Stimulated activated CD8-positive, alpha-beta memory T cell treated with anti-CD3 and anti-CD28 coated beads, Interleukin-12 subunit alpha, Interleukin-12 subunit beta, amount 100 ng/mL, for 4 hours (primary cell): ENCODE measurements at places on chromosomes 6 and 20.

- no peak for DNase-seq
Measured at GRCh38 chr6:34795836-34796425, 4.0 kb downstream of the BLTP3A start.

- no peak for DNase-seq
Measured at GRCh38 chr6:91088515-91088914, 501.6 kb upstream of the MAP3K7 start.

DNA sequence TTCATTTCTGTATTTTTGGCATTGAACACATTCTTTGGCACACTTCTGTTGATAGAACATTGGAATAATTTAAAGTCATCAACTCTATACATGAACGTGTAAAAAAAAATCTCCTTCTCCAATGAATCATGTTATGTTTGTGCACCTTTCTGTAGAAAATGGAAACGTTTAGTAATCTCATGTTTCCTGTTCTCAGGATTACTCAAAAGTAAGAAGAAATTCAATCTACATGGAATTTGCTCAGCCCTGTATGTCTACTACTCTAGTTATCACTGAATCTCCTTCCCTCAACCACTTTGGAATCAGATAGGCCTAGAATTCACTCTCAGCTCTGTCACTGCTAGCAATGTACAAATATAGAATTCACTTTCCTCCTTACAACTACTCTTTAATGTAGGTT lies 103.6 kb downstream of the COL21A1 start:
- no peak for DNase-seq

- no peak for DNase-seq
Measured at GRCh38 chr6:41693281-41694240, 41.8 kb downstream of the TFEB start.

GRCh38 chr6:54920628-54921027 lies 74.1 kb downstream of the FAM83B start:
- DNase-seq = no peak

GRCh38 chr6:11543919-11544518 lies 6.5 kb downstream of the TMEM170B start:
- no peak for DNase-seq

DNA sequence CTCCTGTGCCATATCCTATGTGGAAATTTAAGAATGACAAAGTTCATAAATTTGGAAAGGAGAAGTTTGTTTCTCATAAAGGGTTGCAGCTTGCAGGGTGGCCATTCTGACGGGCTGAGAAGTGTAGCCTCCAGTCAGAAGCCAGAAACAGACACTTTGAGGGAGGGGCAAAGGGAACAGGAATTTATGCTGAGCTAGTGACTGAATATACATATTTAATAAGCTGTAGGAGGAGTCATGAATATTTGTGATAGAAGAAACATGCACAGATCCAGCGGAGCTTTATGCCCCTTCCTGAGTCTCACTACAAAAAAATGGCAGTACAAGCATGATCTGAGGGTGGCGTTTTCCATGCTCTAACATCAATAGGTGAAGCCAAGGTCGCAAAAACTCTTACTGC lies 798.3 kb downstream of the KIF16B start:
- no peak for DNase-seq

- no peak for DNase-seq
Measured at GRCh38 chr20:63775096-63775978, 35.8 kb downstream of the SLC2A4RG start.

GRCh38 chr6:24631671-24632070 lies 14.3 kb downstream of the KIAA0319 start:
- DNase-seq = no peak

- no peak for DNase-seq
Measured at GRCh38 chr20:32588040-32588439, 2.9 kb upstream of the NOL4L start.

DNA sequence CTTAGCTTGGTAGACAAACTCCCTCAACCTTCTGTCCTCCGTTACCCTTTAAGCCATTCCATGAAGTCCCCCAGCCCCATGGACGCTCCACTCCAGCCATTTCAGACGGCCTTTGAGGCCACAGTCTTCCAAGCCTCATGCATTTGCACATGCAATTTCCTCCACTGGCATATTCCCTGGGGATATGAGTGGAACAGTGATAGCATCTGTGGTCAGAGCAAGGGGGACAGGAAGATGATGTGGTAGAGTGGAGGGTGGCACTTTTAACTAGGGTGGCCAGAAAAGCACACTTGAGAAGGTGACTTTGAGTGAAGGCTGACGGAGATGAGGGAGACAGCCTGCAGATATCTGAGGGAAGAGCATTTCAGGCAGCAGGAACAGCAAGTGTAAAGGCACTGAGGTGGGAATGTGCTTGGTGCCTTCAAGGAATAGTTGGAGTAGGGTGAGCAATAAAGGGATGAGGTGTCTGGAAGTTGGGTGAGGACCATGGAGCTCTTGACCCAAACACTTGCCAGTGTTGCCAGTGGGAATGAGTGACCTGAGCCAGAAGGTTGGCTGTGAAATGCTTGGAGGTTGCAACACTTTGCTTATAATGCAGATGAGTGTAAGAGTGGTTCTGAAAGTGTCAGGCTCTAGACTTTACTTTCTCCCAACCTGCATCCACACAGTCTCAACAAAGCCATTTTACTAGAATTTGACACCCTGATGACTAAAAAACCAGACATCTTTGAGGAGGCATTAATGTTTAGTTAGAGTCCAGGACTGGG lies 275.6 kb upstream of the SUPT3H start:
- no peak for DNase-seq
